ENCODE measurements at places on chromosomes 5 and 9.
A peak's percentile ranks its signal among the peaks of the same experiment; 100 is the strongest.

DNA sequence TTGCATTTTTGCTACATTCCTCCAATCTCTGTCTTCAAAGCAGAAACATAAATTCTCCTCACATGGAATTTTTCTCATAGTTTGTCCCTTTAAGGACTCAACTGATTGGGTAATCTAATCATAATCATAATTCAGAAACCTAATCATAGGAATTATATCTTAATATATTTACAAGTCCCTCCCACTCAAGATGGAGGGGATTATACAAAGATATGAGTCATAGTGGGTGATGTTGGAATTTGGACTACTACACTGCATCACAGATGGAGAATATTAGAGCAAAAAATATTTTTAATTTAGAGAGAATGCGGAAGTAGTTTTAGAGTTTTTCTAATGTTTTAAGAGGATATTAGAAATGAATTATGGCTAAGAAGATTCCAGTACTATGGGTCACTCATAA is 1034.0 kb downstream of the DTWD2 start:
- DNase-seq: no peak

- DNase-seq: no peak
Observed at GRCh38 chr9:7368410-7369292, 430.9 kb downstream of the DMAC1 start.

- DNase-seq: no peak
Observed at GRCh38 chr9:81535542-81536241, 153.7 kb downstream of the TLE1 start.

DNA sequence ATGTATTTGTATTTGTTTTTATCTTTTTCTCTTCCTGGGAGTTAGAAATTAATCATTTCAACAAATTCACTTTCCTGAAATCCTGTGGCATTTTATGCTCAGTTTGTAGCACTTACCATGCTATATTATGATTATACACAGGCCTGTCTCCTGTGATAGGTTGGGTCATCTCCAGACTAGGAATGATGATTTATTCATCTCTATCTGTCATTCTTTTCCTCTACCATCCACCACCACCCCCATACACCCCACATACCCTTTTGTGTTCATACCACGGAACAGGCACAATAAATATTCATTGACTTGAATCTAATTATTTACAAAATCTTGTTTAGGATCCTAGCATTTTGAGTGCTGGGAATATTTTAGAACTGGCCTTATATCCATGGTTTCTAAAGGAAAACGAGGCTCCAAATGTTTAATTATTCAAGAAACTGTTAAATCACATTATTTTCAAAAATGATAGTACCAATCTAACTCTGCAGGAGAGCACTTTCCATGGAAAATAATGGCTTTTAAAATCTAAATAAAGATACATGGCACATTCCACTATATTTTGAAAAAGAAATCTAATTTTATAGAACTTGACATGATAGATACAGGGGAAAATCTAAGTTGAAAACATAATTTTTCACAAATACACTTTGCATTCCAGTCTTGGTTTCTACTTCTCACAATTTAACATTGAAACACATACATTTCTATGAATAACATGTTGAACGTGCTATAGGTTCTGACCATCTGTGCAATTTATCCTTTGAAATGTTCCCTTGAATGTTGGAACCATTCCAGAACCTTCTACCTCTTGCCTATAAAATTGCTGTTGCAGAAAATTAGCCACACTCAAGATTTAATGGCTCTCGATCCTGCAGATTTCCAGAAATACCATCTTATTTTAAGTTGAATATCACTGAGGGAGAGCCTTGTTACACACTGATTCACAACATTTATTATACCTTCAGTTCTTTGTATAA is 89.3 kb downstream of the STARD4 start:
- DNase-seq: no peak

- no peak for DNase-seq
Observed at GRCh38 chr5:74580729-74581109, 59.8 kb downstream of the ENC1 start.

GRCh38 chr9:6816581-6816980 is 58.8 kb downstream of the KDM4C start:
- no peak for DNase-seq

DNA sequence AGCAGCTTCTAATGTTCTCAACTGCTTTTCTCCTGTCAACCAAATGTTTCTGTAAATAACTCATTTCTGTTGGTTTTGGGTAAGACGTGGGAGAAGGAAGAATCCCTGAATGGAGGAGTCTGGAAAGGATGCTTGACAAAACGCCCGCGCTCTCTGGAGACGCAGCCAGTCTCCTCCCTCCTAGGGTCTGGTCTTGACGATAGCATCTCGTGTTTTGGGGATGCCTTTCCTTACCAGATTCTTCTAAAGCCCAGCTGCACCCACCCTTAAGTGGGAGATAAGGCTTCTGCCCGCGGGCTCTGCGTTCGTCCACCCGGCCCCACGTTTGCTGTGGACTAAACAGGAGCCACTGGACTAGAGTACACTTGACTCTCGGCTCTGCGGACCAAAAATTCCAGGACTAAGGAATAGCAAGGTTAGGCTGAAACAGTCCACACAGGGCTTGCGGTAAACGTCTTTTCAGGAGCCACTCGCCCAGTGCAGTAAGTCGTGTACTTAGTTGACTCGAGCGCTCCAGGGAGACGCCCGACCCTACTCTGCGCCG is 491 bp upstream of the CTSL start:
- no peak for DNase-seq

GRCh38 chr9:86176468-86176867 is 77.1 kb upstream of the GOLM1 start:
- DNase-seq: no peak

- DNase-seq: no peak
Observed at GRCh38 chr5:138623053-138623452, 47.9 kb upstream of the HSPA9 start.

GRCh38 chr5:10623305-10623910 is 59.5 kb downstream of the ANKRD33B start:
- DNase-seq: no peak

DNA sequence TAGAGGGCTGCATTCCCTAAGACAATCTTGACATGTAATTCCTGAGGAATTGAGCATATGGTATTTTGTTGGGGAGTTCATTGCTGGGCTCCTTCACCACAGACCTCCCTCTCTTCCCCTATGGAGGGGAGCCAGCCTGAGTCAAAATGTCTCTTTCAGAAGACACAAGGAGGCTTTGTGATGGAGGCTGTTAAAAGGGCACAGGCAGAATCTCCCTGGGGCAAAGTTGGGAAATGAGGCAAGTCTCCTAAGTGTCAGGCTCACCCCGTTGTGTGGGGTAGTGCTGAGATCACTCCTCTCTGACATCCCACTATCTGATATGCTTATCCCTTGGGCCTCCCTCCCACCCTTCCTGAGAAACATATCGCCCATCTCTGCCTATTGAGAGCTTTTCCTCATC is 30.6 kb downstream of the GFRA3 start:
- no peak for DNase-seq

DNA sequence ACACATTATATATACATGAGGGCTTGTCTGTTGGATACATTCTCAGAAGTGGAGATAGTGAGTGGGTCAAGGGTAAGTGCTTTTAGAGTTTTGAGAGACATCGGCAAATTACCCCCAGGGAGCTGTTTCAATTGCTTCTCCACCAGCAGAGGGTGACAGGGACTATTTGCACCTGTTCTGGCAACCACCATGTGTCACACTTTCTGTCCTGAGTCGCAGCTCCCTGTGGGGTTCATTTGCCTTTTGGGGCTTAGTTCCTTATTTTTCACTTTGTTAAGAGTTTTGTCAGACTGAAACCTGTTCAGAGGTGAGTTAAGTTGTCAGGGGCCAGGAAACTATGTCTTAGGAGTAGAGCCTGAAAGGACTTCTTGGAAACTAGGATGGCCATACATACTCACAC is 20.1 kb upstream of the SLC36A1 start:
- DNase-seq: no peak

DNA sequence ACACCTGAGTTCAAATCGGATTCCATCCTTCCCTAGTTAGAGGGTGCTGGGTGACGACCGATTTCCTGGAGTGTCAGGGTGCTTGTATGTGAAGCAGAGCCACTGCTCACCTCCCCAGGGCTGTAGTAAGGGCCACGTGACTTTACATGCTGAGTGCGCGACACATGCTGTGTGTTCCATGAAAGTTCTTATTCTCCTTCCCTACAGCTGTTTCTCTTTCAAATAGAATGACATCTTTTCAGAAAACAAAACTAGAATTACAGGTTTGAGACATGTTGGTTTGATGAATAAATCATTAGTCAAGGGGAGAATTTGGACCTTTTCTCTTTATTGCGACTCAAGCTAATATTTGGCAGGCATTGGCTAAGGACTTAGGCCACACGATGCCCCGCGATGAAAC is 113.1 kb downstream of the JMY start:
- no peak for DNase-seq

- no peak for DNase-seq
Observed at GRCh38 chr9:108323615-108324014, 532.2 kb downstream of the ACTL7B start.

DNA sequence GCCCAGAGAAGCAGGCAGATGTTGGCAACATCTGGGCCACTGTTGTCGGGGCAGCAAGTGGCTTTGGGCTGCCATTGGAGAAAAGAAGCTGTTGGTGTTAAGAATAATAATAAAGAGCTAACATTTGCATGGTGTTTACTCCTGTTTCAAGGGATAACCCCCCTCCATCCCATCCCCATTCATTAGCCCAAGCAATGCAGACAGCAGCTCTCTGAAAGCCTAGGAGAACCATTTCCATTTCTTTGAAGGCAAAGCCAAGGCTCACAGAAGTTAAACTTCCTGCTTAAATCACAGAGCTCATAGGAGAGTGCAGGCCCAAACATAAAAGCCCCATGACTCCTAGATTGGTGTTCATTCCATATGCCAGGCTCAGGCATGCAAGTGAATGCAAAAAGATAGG is 175.4 kb downstream of the ASTN2 start:
- DNase-seq: no peak

DNA sequence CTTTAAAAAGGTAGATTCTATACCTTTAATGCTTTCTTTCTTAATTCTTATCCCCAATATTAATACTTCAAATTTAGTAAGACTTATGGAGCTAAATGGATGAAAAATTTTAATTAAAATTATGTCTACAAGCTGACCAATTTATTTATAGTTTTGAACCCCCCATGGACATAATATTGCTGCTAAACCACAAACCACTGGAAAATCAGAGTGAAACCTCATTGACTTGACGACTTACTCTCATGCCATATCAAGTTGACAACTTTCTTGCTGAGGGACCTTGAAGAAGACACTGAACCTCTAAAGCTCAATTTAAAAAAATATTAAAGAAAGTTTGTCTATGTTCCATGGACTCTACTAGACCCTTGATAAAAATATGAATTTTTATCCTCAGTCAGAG is 653.7 kb downstream of the TLE1 start:
- DNase-seq: no peak

GRCh38 chr9:32431940-32432555 is 47.6 kb downstream of the ACO1 start:
- peak; percentile 46 for DNase-seq

- DNase-seq: peak; percentile 29
Observed at GRCh38 chr9:95772320-95773052, 103.0 kb upstream of the ERCC6L2 start.

GRCh38 chr9:101176384-101176783 is 147.9 kb downstream of the PLPPR1 start:
- no peak for DNase-seq

DNA sequence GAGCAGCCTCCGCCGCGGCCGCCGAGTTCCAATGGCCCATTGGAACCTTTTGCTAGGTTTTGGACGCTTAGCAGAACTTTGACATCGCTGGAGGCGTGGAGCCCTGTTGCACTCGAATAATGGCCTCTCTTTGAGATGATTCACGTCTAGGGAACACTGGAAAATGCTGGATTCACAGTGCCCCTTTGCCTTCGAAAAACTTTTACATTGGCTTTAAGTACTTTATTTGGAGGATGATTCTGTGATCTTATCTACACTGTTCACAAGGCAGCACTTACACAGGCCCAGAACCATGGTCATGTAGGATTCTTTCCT is 536 bp upstream of the PPIC start:
- DNase-seq: no peak

- DNase-seq: no peak
Observed at GRCh38 chr5:172417130-172417841, 37.0 kb downstream of the SH3PXD2B start.

GRCh38 chr5:10248378-10249260 is 1.1 kb downstream of the ATPSCKMT start:
- no peak for DNase-seq

- no peak for DNase-seq
Observed at GRCh38 chr5:84779186-84779585, 394.5 kb upstream of the EDIL3 start.

DNA sequence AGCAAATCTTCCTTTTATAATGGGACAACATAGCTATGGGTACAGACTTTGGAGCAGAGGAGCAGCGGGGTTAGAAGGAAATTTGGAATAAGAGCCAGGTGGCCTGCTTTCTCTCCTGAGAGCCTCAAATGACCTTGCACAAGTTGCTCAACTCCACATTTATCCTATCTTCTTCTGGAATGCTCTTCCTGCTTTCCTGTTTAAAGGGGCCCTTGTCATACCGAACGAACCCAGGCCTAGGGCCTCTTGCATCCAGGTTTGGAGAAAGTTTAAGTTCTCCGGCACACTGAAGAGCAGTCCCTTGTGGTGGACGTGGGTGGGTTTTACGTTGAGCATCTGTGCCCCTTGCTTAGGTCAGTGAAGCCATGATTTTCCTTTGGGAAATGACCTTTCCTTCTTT is 197.9 kb upstream of the NR3C1 start:
- no peak for DNase-seq

DNA sequence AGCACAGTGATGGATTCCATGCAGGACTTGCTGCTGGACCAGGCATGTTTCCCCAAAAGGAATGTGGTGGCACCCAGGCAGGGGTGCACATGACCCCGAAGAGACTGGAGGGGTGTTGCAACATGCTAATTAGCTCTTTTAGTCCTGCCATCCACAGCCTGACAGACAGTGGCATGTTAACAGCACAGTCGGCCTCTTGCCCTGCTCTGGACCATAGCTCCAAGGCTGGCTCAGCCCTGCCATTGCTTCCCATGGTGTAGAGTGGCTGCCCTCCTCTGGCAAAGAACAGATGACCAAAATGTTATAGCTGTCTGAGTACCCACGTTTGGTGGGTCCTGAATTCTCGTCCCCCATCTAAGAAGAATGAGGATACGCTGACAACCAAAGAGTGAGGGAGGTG is 736.4 kb upstream of the PTPRD start:
- no peak for DNase-seq

DNA sequence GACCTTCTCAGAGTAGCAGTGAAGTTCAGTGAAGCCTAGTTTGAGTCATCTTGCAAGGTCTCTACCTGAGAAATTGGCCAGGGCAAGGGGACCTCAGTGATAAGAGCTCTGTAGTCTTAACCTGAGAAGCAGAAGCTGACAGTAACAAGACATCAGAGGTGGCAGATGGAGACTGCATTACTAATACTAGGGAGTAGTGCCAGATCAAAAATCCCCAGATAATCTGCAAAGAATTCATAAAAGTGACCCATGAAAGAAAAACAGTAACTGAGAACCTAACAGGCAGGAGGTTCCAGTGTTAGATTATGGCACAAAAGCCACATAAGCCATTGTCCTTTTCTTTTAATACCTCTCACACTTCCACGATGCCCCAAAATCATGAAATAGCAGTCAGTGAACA is 175.5 kb downstream of the MUSK start:
- no peak for DNase-seq

Data from activated CD8-positive, alpha-beta memory T cell treated with anti-CD3 and anti-CD28 coated beads, Interleukin-2, amount 50 U/mL, for 4 hours (primary cell).